Putamen (tissue), 1 donor: ENCODE measurements at places on chromosomes 16 and 17.
A peak's percentile ranks its signal among the peaks of the same experiment; 100 is the strongest.

- no peak for DNase-seq
Measured at GRCh38 chr17:1315891-1316403, 36.5 kb downstream of the TRARG1 start.

- DNase-seq, result no peak
Measured at GRCh38 chr17:48593126-48593829, at the start of gene HOXB5. Gene HOXB5 (minus strand): TSS chr17:48593779. CDS start chr17:48593682, 97 bp downstream.

GRCh38 chr16:785563-786535, 2.3 kb downstream of the RPUSD1 start:
- no peak for DNase-seq

DNA sequence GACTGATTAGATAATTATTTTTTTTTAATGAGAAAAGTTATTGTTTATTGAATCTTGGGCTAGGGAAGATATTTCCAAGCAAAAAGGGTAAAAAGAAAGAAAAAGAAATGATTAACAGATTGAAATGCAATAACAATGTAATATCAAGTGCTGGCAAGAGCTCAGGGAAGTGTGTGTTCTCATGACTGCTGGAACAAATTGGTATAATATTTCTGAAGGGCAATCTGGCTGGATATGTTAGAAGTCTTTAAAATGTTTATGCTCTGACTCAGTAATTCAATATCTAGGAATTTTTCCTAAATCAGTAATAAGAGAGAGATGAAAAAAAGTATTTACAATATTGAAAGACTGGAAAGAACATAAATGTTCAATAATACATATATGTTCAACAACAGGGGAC, 7.6 kb upstream of the ZNF624 start:
- no peak for DNase-seq

DNA sequence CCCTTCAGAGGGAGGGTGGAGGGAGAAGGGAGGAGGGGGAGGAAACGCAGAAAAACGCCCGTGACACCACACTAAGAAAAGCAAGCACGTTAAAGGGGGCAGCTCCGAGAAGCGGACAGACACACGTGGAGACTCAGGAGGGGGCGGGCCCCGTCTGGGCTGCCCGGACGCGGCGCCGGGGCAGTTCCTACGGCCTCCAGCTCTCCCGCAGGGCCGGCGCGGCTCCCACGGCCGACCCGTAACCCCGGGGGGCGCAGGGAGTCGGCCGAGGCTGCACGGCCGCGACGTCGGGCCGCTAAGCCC, 362 bp downstream of the KLHDC4 start:
- DNase-seq, result no peak

DNA sequence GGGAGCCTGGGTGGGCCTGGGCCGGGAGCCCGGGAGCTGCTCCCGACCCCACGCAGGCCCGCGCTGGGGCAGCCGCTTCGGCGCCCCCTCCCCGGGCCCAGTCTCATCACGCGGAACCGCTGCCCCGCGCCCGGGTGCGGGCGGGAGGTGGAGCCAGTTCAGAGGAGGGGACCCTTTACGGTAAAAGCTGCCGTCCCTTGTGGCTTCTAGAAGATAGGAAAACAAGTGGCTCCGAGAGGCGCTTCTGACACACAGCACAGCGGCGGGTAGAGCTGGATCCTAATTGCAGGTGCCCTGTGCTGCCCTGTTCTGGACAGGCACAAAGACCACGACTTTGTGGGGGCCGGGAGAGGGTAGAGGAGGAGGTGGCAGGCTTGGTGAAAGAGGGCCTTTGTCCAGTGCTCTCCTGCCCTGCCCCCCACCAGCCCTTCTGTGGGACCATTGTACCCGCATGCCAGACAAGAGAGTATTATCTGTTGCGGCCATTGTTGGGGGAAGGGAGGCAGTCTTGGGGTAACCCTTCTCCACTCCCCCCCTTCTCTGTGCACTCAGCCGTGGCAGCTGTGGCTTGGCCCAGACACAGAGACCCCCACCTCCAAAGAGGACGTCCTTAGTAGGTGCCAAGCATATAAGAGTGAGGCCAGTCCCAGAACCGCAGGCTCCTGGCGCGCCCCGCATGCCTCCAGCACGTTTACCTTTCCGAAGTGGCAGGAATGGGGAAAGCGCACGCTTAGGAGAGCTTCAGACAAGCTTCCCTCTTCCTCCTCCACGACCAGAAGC, 736 bp downstream of the CNP start:
- DNase-seq, result peak; percentile 98

- no peak for DNase-seq
Measured at GRCh38 chr17:75288359-75288758, 874 bp downstream of the SLC25A19 start.

DNA sequence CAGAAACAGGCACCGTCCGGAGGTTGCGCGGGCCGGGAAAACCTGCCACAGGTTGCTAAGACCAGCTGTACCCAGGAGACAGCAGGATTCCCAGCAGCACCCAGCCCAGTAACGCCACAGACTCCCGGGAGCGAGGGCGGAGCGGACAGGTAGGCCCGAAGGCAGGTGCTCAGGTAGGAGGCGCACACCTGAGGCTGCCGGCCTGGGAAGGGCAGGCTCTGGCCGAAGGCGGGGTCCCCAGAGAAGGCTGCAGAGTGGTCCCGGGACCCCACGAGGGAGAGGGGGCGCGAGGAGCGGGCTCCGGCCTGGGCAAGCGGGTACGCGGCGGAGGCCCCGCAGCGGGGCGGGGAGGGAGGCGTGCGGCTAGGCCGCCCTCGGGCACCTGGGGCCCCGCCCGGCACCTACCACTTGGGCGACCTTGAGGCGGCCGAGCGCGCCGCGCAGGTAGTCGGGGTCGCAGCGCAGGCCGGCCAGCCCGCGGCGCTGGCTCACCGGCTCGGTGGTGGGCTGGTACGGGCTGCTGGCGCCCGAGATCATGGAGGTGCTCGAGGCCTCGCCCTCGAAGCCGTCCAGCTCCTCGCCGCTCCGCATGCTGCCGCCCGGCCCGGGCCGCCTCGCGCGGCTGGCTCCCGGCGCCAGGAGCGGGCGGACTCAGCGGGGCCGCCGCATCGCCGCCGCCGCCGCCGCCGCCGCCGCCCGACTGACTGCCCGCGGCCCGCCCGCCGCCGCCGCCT, 441 bp downstream of the CMTM4 start:
- no peak for DNase-seq

GRCh38 chr17:15917438-15918027, 27.4 kb upstream of the ADORA2B start:
- no peak for DNase-seq

DNA sequence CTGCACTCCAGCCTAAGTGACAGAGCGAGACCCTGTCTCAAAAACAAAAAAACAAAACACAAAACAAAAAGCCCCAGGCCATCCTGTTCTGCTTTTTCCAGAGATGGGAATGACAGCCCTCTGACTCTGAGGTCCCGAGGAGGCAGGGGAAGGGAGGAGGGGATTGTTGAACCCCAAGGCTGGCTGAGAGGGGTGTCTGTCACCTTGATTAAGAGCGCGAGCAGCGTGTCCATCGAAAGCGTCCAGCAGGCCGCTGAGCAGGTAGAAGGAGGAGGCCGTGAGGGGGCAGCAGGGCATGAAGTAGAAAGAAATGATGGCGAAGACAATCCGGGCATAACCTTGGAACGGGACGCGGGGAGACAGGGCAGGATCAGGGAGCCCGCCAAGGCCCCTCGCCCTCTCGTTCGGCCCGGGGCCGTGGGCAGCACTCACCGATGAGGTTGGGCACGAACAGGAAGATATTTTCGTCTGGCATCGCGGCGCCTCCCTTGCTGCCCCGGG, 593 bp downstream of the CDIPT start:
- DNase-seq, result no peak

DNA sequence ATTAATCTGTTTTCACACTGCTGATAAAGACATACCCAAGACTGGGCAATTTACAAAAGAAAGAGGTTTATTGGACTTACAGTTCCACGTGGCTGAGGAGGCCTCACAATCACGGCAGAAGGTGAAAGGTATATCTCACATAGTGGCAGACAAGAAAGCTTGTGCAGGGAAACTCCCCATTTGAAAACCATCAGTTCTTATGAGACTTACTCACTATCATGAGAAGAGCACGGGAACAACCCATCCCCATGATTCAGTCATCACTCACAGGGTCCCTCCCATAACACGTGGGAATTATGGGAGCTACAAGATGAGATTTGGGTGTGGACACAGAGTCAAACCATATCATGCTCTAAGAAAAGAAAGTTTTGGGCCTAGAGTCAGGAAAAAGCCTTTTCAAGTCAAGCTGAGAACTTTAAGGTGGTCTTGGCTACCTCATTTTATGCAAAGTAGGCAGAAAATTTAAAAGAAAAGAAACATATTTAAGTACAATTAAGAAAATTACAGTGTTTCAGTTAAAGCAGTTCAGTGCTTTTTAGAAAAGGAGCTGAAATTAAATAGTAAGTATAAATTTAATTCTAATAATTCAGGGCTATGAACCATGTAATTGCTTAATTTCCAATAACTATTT, 24.9 kb upstream of the CRYM start:
- no peak for DNase-seq

DNA sequence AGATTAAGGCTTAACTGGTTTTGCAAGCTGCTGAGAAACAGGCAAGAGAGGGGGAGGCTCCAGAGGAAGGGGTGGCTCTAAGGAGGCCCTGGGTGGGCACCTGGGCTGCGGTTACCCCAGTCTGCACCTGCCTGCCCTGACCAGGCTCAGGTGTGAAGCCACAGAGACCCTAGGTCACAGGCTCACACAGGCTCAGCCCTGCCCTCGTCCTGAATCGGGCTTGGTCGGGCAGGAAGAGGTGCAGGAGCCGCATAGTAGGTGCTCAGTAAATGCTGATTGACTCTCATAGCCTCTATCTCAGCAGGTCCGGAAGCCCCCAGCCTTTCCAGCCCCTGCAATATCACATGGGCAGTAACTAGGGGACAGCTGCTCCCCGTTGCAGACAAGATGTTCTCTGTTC, 203.4 kb downstream of the GSG1L start:
- DNase-seq, result no peak

GRCh38 chr17:82386255-82386831, 14.8 kb downstream of the UTS2R start:
- DNase-seq, result no peak

DNA sequence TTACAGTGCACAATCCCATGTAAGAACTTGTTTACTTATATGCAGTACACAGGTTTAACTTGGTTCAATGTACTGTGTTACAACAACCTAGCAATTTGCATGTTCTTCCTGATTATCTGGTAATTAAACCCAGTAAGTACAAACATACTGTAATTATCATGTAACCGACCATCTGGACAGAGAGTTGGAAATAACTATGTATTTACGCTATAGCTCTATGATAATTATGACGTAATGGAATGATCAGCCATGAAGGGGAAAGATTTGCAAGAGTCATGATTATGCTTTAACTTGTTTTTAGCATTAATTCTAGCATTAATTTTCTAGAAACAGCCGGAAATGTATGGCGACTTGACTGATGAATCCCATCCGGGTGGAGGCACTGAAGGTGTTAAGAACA, 74.8 kb upstream of the SALL1 start:
- DNase-seq, result no peak

DNA sequence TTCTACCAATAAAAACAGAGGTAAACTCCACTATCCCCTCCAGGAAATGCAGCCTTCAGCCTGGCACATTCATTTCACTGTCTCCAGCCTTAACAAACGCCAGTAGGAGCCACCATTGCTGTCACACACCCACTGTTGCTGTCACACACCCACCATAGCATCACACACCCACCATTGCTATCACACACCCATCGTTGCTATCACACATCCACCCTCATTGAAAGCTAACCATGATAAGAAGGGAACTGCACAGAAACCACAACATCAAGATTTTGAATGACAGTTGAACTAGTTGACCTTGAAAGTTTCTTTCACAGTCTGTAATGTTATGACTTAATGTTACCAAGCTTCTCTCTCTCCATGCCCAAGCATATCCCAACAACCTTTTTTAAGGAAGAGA, 38.1 kb downstream of the SHCBP1 start:
- DNase-seq, result peak; percentile 39

DNA sequence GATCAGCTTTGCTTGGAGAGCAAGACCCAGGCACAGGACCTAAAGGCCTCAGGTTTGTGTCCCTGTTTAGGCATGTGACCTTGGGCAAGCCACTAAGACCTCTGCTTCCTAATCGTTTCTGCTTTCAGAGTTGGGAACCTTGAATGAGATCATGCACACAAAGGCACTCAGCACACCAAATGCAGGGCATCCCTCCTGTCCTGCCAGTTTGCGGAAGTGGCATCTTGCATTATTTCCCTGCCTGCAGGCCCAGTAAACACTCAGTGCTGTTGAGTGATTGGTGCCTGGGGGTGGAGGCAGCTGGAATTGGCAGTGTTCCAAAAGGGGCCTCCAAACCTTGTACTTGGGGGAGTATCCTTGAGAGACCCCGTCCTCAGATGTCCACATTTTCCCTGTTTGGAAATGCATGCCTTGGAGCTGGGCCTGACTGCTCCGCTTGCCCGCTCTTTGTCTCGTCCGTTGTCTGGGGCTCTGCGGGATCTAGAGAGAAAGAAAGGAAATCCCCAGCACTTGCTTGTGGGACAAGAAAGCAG, 28.7 kb downstream of the MRM1 start:
- DNase-seq, result no peak

DNA sequence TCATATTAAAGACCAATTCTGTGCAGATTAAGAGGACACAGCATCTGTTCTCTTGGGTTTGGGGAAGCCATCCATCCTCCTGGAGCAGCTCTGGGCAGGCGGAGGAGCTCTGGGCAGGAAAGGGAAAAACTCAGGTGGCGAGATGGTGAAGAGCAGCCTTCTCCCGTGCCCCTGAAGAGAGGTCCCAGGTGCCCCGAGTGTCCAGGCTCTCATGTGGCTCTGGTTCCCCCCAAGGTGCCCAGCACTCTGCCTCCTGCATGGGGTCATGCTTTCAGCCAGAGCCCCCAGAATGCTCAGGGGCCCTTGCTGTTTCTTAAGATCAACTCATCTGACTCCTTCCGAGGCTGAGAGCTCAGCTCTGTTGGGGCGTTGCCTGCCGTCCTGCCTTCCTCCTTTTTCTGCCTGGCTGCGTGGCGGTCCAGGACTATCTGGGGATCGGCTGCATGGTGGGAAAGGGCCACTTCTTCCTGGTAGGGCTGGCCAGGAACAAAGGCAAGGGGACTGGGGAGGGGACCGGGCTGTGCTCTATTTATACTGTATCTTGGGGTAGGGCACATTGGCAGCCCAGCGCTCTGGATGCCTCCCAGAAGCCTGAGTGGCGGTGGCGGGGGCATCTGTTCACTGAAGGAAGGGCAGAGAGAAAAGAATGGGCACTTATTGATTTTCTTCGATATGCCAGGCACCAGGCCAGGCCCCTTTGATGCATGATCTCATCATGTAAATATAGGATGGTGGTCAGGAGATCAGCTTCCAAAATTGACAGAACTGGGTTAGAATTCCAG, 103.2 kb upstream of the SDK2 start:
- DNase-seq, result no peak

GRCh38 chr17:41390411-41390938, 6.9 kb downstream of the KRT31 start:
- no peak for DNase-seq

- peak; percentile 76 for DNase-seq
Measured at GRCh38 chr16:9047689-9048301, 43.6 kb upstream of the HAPSTR1 start.

DNA sequence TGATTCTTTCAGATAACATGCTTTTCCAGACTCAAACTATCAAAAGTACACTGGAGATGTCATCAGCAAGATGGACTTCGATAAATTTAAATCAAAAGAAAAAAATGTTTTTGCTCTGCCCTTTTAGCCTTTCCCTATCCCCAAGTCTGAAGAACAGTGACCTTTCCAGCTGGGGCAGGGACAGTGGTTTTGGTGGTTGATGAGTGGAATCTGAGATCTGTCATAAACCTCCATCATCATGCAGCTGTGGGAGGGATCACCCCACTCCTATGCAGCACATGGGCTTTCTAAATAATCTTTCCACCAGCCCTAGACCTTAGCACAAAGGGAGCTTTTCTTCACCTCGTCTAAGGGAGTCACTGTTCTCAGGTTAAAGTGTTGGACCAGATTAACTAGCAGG, 869.5 kb upstream of the SOX9 start:
- no peak for DNase-seq

GRCh38 chr16:48609652-48610029, 339 bp downstream of the N4BP1 start:
- no peak for DNase-seq
